ENCODE measurements at places on chromosomes 7 and 10. TPM values are rescaled to one million over a fixed set of nuclear protein-coding genes. Genes with fewer than 3 reads are reported as not detected.

DNA sequence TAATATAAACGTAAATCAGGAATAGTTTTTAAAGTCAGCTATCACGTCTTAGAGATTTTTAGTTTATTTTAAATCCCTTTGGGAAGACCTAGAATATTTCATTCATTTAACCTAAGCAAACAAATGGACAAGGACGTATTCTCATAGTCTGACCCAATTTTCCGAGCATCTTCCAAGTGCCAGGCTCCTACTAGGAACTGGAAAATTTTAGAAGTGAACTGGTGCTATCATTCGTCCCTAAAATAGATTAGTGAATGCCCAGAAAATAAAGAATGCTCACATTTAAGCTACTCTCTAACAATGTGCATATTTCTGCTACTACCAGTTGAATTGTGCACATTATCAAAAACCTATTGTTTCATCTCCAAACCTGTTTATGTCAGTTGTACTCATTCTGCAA is 120.1 kb downstream of the ZFAND4 start:
- DNase-seq, result no peak

DNA sequence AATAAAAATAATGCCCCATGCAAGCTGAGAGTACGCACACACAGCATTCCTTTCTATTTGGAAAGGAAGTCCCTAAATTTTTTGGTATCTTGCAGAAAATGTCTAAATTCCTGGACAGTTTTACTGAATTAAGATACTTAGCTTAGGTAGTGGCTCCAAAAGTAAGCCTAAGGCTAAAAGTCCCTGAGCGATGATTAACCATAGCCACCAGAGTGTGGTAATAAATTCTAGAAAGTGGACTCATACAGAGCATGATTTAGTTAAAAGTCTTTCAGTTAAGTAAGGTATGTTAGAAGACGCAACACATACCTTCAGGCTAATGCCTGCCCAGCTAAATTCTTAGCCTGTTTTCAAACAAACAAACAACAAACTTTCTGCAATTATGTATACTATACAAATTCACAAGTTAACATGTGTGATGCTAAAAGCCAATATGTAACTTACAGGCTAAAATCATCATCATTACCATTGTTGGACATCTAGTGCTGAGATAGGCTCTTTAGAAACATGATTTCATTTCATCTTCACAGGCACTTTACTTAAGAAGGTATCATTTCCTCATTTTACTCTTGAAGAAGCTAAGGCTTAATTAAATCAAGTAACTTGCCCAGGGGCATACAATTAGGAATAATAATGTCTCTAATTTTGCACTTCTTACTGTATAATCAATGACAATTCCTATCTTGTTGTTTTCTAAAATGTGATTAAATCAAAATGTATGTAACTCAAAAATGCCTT is 261.4 kb upstream of the YAE1 start:
- DNase-seq, result no peak

DNA sequence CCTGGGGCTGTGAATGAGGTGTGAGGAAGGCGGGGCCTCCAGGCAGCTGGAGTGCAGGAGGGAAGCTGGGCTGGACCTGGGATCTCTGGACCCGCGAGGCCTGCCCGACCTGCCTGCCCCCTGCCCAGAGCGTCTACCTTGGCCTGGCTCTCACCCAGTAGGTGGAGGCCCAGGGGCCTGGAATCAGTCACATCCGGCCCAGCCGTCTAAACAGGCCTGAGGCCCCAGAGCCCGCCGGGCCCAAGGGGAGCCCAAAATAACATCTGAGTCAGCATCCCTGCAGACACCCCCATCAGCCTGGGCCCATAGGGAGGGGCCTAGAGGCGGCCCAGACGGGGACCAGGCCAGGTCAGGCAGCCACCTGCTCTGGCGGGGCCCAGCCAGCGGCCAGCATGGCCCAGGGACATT is 15.1 kb upstream of the ELN start:
- peak; percentile 88 for DNase-seq

Gene AGR3
- not detected for total RNA-seq

- no peak for DNase-seq
Observed at GRCh38 chr10:96641396-96642295, 54.8 kb upstream of the TM9SF3 start.

- DNase-seq, result no peak
Observed at GRCh38 chr7:117362294-117362888, 39.5 kb upstream of the WNT2 start.

DNA sequence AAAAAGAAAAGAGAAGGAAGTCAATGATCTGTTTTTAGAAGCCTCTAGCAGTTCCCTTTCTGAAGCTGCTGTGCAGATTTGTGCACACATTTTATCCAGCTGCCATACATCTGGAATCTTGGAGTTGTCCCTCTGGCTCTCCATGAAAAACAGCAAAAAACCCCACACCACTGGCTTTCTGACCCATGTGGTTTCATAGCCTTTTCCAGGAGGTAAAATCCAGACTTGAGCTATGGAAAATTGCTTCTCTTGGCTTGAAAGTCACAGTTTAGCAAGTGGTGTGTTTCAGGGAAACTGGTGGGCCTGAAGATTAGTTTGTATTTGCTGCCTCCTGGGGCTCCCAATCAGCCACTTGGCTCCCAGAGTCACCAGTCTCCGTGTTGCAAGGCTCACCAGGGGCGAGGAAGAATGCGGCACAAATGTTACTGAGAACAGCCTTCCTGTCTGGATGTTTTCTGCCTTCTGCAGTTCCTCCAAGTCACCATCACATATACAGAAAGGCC is 50.1 kb upstream of the ADRB1 start:
- peak; percentile 10 for DNase-seq

GRCh38 chr10:4334015-4334414 is 492.0 kb upstream of the AKR1E2 start:
- DNase-seq, result no peak

DNA sequence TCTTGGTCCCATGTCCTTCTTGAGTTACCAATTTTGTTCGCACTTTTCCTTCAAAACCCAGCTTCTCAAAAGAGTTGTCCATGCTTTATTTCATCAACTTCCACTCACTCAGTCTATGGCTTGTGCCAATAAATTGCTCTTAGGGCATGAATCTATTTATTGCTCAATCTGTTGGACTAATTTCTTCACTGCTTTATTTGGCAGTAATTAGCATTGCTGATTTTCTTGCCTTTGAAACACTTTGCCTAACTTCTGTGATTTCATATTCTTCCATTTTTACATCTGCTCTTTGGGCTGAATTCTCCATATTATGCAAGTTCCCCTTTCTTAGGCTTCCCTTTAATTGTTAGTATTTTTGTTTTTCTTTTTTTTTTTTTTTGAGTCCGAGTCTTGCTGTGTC is 16.8 kb downstream of the DLD start:
- DNase-seq, result no peak

GRCh38 chr7:151426441-151426903 is 13.5 kb downstream of the CRYGN start:
- peak; percentile 78 for DNase-seq

DNA sequence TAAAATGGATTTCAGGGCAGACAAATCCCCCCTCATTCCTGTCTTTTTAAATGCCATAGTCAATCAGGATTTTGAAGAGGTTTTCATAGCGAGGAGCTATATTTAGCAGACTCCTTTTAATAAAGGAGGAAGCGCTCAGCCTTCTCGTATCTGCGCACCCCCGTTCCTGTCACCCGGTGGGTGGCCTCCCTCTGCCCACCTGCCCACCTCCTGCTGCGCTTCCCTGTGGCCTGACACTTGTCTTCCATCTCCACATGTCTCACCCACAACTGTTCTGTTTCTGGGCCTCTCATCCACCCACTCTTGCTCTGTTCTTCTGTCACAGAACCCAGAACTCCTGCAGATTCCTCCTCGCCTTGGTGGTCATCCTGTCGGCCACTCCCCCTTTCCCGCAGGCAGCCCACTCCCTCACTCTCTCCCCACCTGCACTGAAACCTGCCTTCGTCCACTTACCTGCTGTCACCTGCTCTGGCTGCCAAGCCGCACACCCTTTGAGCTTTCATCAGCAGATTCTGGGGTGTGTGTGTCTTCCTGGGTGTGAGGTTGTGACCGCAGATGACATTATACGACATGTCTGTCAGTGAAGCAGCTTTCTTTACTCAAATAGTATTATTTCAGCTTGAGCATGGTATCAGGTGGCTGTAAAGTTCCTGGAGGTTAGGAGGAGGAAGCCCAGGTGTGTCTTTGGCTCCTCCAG is 163.5 kb upstream of the AGK start:
- DNase-seq, result no peak

DNA sequence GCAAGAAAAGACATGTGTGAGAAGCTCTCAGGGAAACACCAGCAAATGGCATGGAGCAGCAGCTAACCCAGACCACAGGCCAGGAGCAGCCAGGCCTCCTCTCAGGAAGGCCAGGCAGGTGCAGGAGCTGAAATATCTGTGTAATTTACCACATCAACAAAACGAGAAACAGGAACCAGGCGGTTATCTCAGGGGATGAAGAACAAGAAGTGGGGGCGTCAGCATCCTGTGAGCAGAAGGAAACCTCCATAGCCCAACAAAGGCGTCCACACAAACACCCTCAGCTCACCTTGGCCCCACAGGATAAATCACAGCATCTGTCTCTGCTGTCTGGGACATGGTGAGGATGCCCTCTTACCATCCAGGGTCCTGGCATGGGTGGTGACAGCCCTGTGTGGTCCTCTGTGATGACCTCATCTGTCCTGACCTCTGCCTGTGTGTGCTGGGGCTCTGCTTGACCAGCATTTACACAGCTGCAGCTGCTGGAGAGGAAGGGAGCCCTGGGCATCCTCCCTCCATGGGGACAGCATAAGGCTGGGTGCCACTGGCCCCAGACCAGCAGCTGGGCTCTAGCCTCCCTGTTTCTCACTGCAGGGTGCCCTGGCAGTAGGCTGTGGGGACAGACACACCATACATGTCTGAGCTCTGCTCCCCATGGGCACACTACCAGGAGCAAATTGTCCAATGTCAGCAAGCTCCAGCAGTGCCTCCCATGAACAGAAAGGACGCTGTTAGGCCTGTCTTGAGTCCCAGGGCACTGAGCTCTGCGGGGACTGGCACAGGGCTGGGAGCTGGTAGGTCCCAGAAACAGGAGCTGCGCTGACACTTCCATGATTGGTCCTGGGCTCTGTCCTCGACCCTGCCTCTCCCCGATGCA is 34.6 kb downstream of the ANXA8 start:
- peak; percentile 50 for DNase-seq

GRCh38 chr10:125607689-125608290 is 75.2 kb downstream of the TEX36 start:
- no peak for DNase-seq

Measured in myocyte (in vitro differentiated cells).